ENCODE measurements at places on chromosomes 1 and 21.
A peak's percentile ranks its signal among the peaks of the same experiment; 100 is the strongest.

DNA sequence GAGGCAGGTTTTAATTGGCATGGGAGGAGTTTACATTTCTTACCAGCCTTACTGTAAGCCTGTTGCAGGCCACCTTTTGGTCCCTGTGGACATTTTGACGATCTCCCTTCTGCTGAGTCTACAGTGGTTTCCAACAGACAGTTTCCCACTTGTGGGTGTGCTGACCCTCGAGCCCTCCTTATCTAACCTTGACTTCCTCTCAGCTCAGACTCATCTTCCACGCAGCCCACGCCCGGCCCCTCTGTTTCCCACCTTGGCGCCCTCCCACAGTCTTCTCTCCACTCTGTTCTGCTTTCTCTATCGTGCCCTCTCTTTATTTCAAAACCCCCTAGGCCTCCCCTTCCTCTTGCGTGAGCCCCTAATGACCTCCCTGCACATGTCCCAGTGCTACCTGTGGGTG, 6.1 kb upstream of the ARL8A start:
- no peak overlapping the region for H3K27ac ChIP-seq
- DNase-seq = no peak
- H3K36me3 ChIP-seq = no peaks in the 10 kb centered on the region
- peaks cover 20% of the 10 kb centered on the region for H3K4me1 ChIP-seq
- H3K4me3 ChIP-seq = no peak overlapping the region

GRCh38 chr1:153586347-153586746, 20.7 kb upstream of the S100A2 start:
- no peak for DNase-seq
- H3K27me3 ChIP-seq = no peaks in the 10 kb centered on the region
- H3K4me1 ChIP-seq = no peaks in the 10 kb centered on the region
- H3K27ac ChIP-seq = no peak overlapping the region

DNA sequence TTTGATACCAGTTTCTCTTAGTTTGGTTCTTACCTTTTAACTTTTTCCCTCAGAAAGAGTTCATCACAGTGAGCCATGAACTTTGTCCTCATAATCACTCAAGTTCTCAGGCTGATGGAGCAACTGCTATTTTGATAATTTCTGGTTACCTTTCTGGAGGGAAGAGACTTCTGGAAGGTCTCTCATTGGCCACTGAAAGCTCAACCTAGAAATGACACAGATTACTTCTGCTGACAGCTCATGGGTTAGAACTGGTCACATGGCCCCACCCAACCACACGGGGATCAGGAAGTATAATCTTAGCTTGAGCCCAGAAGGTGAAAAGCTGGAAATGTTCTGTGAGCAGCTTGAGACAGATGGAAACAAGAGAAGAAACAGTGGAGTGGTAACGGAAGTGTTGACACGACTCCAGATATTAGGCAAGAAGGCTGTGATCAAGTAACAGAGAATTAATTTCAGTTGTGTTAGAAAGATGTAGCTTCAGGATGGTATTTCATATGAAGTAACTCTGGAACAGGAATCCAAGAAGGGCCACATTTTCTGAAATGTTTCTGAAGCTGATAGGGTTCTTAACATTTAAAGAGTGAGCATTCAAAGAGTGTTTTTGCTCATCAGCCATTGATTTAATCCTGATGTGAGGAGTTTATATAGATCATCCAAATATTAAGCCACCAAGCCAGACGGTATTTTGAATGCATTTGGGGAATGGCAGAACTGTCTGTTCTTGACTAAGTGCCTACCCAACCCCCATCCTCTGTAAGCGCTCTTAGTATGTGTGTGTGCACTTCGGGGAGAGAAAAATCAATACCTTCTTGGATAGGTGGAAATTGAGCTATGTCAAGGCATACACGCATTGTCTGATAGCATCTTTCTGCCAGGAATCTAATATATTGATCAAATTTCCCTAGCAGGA, 21.9 kb upstream of the XPR1 start:
- peak overlapping the region; percentile 69 for H3K27ac ChIP-seq
- peak; percentile 47 for DNase-seq
- H3K4me1 ChIP-seq = peaks cover 6% of the 10 kb centered on the region
- no peaks in the 10 kb centered on the region for H3K36me3 ChIP-seq

- no peak overlapping the region for H3K27ac ChIP-seq
- no peaks in the 10 kb centered on the region for H3K4me1 ChIP-seq
- no peaks in the 10 kb centered on the region for H3K36me3 ChIP-seq
- H3K4me3 ChIP-seq = no peak overlapping the region
- no peak for DNase-seq
Observed at GRCh38 chr1:74570797-74571492, 58.5 kb upstream of the LRRC53 start.

- DNase-seq = no peak
- peak overlapping the region; percentile 93 for H3K4me3 ChIP-seq
- no peaks in the 10 kb centered on the region for H3K36me3 ChIP-seq
- peaks cover 39% of the 10 kb centered on the region for H3K4me1 ChIP-seq
- no peaks in the 10 kb centered on the region for H3K27me3 ChIP-seq
Observed at GRCh38 chr1:116571215-116571919, 541 bp upstream of the CD58 start.

DNA sequence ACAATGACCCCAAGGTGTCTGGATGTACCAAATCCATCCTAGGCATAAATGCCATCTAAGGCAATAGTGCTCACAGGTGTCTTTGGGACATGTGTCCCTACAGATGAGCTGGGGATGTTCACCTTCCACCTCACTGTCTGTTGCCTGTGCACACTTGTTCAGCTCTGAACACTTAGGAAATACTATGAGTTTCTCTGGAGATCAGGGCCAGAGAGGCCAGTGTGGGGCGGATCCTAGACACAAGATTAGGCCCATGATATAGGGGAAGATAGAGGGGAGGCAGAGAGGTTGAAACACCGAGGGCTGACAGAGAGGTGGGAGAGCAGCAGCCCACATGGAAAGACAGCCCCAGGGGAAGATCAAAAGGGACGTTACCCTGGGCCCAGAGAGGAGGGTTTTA, 25.6 kb downstream of the C1orf116 start:
- DNase-seq = no peak
- no peaks in the 10 kb centered on the region for H3K36me3 ChIP-seq
- peak overlapping the region; percentile 87 for H3K27ac ChIP-seq

DNA sequence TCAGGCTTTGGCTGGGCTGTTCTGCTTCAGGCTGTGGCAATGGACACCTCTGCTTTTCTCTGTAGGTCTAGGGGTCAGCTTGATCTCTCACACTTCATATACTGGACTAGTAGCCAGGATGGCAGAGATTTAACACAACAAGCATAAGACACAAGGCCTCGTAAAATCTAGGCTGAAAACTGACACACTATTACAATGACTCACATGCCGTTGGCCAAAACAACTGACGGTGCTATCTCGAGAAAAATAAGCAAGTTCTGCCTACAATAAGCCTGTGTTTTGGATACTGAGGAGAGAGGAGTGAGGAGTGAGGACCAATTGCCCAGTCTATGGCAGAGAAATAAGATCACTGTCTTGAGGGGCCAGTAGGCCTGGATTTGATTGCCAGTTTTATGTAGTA, 840.7 kb upstream of the ADAMTS5 start:
- DNase-seq = no peak
- H3K4me1 ChIP-seq = no peaks in the 10 kb centered on the region
- H3K4me3 ChIP-seq = no peak overlapping the region
- H3K27me3 ChIP-seq = no peaks in the 10 kb centered on the region
- no peak overlapping the region for H3K27ac ChIP-seq
- H3K36me3 ChIP-seq = no peaks in the 10 kb centered on the region

- no peaks in the 10 kb centered on the region for H3K36me3 ChIP-seq
- H3K27me3 ChIP-seq = no peaks in the 10 kb centered on the region
- no peak for DNase-seq
- no peak overlapping the region for H3K4me3 ChIP-seq
Observed at GRCh38 chr1:215833941-215834729, 267.0 kb downstream of the KCTD3 start.

DNA sequence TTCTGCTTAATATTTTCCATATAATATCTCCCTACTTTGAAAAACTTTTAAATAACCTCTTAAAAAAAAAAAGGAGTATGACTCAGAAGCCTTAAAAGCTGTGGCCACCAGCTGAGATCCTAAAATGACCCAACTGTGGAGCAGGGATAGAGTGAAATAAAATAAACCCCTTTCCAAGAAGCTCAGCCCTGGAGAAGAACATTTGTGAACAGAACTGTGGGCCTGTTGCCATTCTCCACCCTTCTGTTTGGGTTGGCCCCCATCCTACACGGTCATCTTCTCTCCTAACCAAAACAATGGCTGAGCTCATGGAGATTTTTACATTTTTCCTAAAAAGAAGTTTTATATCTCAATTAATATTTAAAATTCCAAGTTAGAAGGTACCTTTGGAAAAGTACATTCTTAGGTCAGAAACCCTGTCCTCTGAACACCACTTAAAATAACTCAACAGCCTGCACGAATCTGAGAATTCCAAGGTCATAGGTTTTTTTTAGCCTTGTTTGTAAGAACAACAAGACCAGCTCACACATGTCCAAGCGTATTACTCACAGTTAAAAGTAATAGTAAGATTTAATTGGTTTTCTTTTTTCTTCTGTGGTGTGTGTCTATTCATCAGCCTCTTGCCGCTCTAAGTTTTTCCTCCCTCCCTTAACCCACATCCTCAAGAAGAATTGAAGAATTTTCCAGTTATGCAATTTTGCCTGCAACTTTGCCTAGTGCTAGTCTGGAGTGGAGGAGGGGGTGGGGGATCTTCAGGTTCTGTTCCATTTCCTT, 107.7 kb upstream of the ERRFI1 start:
- H3K4me3 ChIP-seq = no peak overlapping the region
- H3K4me1 ChIP-seq = peaks cover 21% of the 10 kb centered on the region
- DNase-seq = no peak
- peak overlapping the region; percentile 38 for H3K27ac ChIP-seq
- H3K27me3 ChIP-seq = no peaks in the 10 kb centered on the region
- no peaks in the 10 kb centered on the region for H3K36me3 ChIP-seq

- no peaks in the 10 kb centered on the region for H3K27me3 ChIP-seq
- peaks cover 13% of the 10 kb centered on the region for H3K4me1 ChIP-seq
- H3K36me3 ChIP-seq = no peaks in the 10 kb centered on the region
Observed at GRCh38 chr1:23638786-23639241, 52.8 kb upstream of the RPL11 start.

DNA sequence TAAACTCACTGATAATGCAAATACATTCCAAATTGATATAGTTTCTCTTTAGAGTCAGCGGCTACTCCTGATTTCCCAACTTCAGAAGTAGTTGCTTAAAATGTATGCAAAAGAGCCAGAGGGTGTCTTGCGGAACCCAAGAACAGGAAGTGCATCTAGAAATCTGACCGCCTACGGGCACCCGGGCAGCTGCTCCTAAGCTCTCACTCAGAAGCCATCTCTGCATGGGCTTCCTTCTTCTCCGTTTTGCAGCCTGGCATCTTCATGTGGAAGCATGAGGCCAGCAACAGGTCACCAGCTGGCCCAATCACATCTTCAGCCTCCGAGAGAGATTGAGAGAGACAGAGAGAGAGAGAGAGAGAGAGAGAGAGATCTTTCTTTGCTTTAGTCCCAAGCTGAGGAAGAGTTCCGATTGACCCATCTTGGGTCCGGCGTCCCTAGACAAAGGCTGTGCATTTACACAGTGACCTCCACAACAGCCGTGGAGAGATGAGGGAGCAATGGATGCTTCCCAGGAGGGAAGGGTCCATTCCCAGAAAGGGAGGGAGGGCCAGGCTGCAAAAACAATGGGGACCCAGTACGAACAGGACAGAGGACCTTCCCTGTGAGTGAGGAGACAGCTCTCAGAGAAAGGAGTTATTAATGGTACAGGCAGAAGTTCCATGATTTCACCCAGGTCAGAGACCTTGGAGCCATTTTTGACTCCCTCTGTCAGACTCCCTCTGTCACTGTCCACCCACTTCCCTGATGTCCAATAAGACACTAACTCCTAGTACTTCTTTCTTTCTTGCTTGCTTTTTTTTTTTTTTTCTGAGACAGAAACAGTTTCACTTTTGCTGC, 28.2 kb upstream of the SLC30A1 start:
- H3K27ac ChIP-seq = peak overlapping the region; percentile 76
- no peak for DNase-seq
- H3K27me3 ChIP-seq = no peaks in the 10 kb centered on the region
- H3K36me3 ChIP-seq = no peaks in the 10 kb centered on the region
- H3K4me3 ChIP-seq = peak overlapping the region; percentile 4
- H3K4me1 ChIP-seq = peaks cover 10% of the 10 kb centered on the region

GRCh38 chr1:238962941-238963340, 423.4 kb upstream of the CHRM3 start:
- no peak for DNase-seq
- no peak overlapping the region for H3K27ac ChIP-seq
- no peak overlapping the region for H3K4me3 ChIP-seq
- H3K27me3 ChIP-seq = no peaks in the 10 kb centered on the region
- H3K36me3 ChIP-seq = no peaks in the 10 kb centered on the region

- no peak overlapping the region for H3K4me3 ChIP-seq
- H3K27me3 ChIP-seq = no peaks in the 10 kb centered on the region
- no peaks in the 10 kb centered on the region for H3K36me3 ChIP-seq
Observed at GRCh38 chr1:111956155-111956771, 33.2 kb downstream of the KCND3 start.

GRCh38 chr1:213714645-213715044, 273.1 kb upstream of the PROX1 start:
- no peaks in the 10 kb centered on the region for H3K27me3 ChIP-seq
- DNase-seq = no peak
- no peak overlapping the region for H3K4me3 ChIP-seq
- H3K4me1 ChIP-seq = no peaks in the 10 kb centered on the region

GRCh38 chr21:41260428-41260827, 56.2 kb upstream of the FAM3B start:
- DNase-seq = no peak
- peaks cover 23% of the 10 kb centered on the region for H3K36me3 ChIP-seq
- H3K4me3 ChIP-seq = no peak overlapping the region
- H3K4me1 ChIP-seq = no peaks in the 10 kb centered on the region

GRCh38 chr1:80534606-80535360, 1266.0 kb upstream of the ADGRL2 start:
- no peak overlapping the region for H3K4me3 ChIP-seq
- H3K4me1 ChIP-seq = no peaks in the 10 kb centered on the region
- H3K27ac ChIP-seq = no peak overlapping the region
- DNase-seq = no peak

All from upper lobe of left lung (tissue), 6 donors.